ENCODE measurements at places on chromosomes 2 and 18.

GRCh38 chr2:119008108-119008507 lies 66.1 kb downstream of the MARCO start:
- DNase-seq, result no peak

DNA sequence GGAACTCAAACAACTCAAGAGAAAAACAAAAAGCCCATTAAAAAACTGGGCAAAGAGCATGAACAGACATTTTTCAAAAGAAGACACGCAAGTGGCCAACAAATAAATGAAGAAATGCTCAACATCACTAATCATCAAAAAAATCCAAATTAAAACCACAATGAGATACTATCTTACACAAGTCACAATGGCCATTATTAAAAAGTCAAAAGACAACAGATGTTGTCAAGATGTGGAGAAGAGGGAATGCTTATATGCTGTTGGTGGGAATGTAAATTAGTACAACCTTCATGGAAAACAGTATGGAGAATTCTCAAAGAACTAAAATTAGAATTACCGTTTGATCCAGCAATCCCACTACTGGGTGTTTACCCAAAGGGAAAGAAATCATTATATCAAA lies 15.1 kb downstream of the LMAN1 start:
- no peak for DNase-seq

GRCh38 chr2:70941701-70942100 lies 6.0 kb downstream of the ATP6V1B1 start:
- no peak for DNase-seq

DNA sequence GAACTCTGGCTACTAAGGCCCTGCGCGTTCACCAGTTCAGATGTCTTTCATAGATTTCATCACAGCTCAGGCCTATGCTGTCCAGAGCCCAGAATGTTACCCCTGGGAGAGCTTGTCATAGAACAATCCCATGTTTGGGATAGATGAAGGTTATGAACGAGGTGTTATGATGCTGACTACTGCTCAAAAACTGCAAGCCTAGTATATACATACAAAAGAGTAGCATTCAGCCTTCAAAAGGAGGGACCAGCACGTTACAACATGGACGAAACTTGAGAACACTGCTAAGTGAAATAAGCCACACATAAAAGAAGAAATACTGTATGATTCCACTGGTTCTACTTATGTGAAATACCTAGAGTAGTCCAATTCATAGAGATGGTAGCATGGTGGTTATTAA lies 401.9 kb downstream of the NBAS start:
- no peak for DNase-seq

GRCh38 chr2:163044114-163044513 lies 205.5 kb upstream of the KCNH7 start:
- no peak for DNase-seq

GRCh38 chr18:3914109-3914508 lies 464.1 kb downstream of the TGIF1 start:
- DNase-seq, result no peak

GRCh38 chr2:232793271-232793670 lies 16.9 kb upstream of the KCNJ13 start:
- DNase-seq, result no peak

GRCh38 chr18:75088021-75088506 lies 120.9 kb downstream of the PTGR3 start:
- DNase-seq, result no peak

- no peak for DNase-seq
These were observed 280.0 kb downstream of the FIGN start for GRCh38 chr2:163455815-163456214.

DNA sequence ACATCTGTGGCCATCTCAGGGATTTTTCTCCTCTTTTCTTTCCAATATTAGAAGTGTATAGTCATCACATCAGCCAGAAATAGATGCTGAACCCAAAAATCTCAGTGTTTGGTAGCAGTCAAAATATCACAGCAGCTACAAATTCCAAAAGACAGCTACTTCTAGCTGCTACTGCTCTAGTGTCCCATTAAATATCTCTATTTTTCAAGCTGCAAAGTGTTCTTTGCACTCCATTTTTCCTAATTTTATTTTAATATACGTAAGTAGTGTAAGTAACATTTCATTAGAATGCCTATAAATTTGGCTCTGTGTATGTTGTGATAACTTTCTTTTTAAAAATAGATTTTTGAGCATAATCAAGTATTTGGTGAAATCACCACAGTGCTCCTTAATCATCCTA lies 967.3 kb downstream of the BCL11A start:
- DNase-seq, result no peak

GRCh38 chr2:113164215-113164929 lies 9.4 kb upstream of the PSD4 start:
- no peak for DNase-seq

DNA sequence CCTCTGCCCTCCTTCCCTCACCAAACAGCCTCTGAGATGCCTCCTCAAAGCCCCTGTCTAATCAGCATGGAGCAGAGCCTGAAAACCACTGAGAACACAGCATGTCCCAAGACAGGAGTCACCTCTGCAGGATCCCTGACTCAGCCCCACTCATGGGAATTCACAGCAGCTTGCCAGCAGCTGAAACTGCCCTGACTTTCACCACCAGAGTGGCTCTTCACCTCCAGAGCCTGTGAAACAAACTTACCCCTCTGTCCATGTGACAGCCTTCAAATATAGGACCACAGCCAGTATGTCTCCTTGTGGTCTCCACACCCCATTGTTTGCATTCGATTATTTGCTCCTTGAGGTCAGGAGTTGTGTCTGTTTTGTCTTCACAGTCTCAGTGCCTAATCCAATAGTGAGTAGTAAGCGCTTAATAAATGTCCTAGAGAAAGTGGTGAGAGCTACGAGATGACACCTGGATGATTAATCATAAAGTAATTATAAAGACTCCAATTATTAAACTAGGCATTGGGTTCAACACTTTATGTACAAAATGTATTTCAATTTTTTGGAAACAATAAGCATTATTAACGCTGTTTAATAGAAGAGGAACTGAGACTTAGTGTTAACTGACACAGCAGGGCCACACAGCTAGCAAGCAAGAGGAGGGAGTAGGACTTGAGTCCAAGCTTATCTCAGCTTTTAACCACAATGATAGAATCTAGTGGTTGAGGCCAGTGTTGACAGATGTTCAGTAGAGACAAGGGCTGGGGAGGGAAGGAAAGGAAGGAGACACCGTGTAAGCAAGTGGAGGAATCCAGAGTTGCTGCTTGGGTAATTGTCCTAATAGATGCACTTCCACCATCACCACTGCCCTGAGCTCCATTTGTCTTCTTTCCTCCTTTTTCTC lies 358.7 kb upstream of the TNP1 start:
- no peak for DNase-seq

GRCh38 chr2:153635494-153635893 lies 156.9 kb upstream of the RPRM start:
- DNase-seq, result no peak

GRCh38 chr18:63284827-63285733 lies 34.5 kb downstream of the BCL2 start:
- no peak for DNase-seq

GRCh38 chr2:226793646-226794045 lies 6.0 kb downstream of the IRS1 start:
- DNase-seq, result no peak

DNA sequence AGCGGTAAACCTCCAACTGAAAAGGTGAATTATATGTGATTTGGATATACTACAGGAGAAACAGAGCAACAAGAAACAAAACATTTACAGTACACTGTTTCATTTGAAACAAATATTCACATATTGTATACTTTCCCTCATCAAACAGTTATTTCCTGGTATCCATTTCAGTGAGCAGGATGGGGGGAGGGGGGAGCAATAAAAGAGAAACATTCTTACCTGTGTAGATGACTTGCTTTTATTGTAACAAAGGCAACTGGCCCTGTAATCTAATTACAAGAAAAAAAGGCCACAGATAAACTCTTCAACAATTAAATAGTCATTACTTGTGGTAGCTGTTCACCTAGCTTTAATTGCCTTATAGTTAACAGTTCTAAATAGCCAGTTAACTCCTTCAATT lies 3.9 kb upstream of the PPP1CB start:
- no peak for DNase-seq

DNA sequence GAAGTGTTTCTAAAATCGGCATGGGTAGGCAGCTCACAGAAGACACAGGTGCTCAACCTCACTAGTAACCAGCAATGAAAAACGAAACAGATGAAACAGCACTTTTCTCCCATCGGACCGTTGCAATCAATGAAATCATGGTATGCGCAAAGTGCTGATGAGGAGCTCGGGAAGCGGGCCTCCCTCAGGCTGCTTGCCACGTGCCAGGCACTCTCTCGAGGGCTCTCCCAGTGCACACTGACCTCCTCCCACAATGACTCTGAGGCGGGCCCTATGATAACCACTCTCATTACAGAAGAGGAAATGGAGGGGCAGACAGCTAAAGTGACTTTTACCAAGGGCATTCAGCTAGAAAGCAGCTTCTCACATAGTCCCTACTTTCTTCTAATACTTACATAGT lies 3.8 kb upstream of the ANKRD23 start:
- DNase-seq, result no peak

- peak; percentile 83 for DNase-seq
These were observed 4.7 kb upstream of the HPCAL1 start for GRCh38 chr2:10297959-10298531.

GRCh38 chr2:62227386-62228075 lies 31.6 kb downstream of the B3GNT2 start:
- no peak for DNase-seq

GRCh38 chr2:148533004-148533403 lies 111.5 kb upstream of the EPC2 start:
- DNase-seq, result no peak

DNA sequence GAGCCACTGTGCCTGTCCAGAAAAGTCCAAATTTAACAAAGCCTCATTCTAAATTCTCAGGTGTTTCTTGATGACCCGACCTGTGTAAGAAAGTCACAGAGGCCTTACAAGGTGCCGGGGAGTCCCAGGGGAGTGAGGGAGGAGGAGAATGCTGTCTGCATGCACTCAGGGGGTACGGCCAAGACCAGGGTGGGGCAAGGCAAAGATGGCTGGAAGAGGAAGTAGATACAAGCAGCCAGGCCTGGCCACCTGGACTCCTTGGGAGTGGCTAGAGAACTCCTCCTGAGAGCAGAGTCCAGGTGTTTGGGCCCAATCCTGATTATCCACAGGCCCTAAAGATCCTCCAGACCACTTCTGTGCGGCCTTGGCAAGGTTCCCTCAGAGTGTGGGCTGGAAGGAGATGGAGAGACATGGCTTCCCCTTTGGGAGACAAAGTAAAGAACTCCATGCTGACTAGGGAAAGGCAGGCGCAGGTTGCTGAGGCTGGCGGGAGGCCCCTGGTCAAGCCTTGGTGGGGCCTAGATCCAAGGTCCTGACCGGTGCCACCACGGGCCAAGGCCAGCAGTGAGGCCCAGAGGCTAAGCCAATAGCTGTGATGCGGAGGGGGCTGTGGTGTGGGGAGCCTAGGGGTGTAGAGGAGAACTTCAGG lies 74.7 kb downstream of the COPS8 start:
- DNase-seq, result no peak

DNA sequence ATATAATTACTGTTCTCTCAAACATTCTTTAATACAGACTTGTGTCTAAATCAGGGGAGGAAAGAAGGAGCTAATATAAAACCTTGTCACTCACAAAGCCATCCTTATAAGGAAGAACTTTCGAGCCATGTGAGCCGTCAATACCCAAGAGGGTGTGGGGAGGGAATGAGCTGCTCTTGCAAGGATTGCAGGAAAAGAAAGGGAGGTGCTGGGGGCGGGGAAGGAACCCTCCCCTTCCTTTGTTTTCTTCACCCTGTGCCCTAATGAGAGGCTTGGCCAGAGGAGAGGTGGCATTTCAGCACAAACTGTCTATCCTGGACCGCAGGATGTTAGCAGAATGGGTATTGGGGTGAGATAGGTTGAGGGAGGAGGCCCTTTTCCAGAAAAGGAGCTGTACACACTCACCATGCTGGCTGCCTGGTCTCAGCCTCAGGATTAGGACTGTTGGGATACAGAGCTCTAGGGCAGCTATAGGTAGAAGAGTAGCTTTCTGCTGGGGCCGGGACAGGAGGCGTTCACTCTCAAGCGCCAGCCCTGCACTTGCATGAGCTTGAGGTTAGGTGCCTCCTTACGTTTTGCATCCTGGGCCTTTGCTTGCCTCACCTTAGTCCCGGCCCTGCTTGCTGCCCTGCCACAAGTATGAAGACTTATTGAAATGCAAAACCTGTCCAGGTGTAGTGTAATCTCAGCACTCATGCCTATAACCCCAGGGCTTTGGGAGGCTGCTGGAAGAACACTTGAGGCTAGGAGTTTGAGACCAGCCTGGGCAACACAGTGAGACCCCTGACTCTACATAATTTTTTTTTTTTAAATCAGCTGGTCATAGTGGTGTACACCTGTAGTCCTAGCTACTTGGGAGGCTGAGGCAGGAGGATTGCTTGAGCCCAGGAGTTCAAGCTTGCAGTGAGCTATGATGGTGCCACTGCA lies 190.5 kb downstream of the LOXHD1 start:
- DNase-seq, result no peak

- no peak for DNase-seq
These were observed 31.0 kb downstream of the MTERF4 start for GRCh38 chr2:241070811-241071676.

- DNase-seq, result no peak
These were observed 1666.9 kb upstream of the CELF4 start for GRCh38 chr18:39232490-39232889.

GRCh38 chr2:64457524-64457923 lies 3.6 kb downstream of the LGALSL start:
- DNase-seq, result no peak

- DNase-seq, result no peak
These were observed 50.1 kb downstream of the CDH19 start for GRCh38 chr18:66553824-66554223.

DNA sequence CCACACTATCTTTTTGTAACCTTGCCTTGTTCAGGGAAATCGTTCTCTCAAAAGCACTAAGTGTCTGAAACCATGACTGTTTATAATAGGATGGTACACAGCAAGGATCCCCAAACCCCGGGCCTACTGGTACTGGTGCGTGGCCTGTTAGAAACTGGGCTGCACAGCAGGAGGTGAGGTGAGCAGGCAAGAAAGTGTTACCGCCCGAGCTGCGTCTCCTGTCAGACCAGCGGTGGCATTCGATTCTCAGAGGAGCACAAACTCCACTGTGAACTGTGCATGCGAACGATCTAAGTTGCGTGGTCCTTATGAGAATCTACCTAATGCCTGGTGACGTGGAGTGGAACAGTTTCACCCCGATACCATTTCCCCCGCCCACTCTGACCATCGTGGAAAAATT lies 81.8 kb upstream of the KCNJ3 start:
- no peak for DNase-seq

DNA sequence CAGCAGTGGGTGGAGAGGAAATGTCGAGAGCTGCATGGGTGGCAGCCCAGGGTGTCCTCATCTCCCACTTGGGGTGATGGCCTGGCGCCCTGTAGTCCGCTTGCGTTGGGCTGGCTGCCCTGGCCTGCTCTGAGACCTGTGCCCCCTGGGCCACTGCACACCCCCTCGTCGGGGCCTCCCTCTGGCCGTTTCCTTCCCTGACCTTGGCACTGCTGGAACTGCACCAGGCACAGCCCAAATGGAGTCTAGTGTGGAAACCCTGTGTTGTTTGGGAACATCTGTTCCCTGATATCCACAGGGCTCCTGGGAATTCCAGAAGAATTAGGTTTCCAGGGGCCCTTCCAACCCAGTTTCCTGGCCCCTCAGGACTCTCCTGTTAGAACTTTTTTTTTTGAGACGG lies 13.9 kb downstream of the EFHD1 start:
- DNase-seq, result no peak

- no peak for DNase-seq
These were observed 215.4 kb upstream of the HNRNPA3 start for GRCh38 chr2:176997074-176997791.

- DNase-seq, result no peak
These were observed 168.6 kb downstream of the ETAA1 start for GRCh38 chr2:67565761-67566160.
